ENCODE measurements at places on chromosomes 3 and 15.

DNA sequence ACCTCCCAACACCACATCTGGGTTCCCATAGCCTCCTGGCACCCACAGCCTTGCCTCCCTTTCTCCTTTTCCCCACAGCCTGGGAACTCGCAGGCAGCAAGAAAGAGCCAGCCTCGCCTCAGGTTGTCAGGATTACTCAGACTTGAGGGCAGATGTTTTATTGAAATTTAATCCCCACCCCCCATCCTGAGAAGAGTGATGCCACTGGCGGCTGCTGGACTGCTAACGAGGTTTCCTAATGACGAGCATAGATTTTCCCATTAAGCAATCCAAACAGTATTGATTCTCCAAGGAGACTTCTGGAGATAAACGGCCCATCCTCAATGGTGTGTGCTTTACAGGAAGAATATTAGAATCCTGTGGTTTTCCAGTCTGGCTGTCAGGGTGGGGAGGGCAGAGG is 13.7 kb downstream of the SHF start:
- DNase-seq, result no peak

DNA sequence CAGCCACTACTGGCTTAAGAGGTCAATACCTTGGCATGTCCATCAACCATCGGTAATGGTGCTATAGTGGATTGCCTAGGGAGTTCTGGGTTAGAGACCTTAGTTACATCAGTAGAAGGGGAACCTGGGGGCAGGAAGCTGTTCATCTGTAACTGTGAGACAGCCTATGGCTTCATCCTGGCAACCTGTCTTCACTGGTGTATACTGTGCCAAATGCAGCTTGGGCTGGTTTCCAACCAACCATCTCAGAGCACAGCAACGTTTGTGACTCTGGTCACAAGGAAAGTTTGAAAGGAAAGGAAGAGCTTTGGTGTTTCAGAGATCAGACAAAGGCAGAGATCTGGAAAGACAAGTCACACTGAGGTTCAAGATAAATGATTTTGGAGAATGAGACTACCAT is 93.8 kb downstream of the TJP1 start:
- DNase-seq, result no peak

- DNase-seq, result no peak
These were observed 62.1 kb downstream of the NCEH1 start for GRCh38 chr3:172648747-172649146.

DNA sequence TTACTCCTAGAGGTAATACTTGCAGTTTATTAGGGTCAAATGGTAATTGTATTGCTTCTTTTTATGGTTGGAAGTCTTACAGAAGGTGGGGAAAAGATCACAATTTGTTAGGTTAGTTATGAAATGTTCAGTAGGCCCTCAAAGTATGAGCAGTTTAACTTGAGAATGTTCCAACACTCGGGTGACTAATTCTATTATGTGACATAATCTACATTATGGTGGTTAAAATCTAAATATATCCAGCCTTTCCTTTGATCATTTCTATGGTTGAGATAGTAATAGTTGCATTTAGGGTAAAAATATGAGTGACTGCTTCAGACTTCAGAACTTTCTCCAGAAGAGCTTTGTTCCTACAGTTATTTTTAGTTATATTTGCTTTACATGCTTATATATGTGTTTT is 19.6 kb upstream of the FBXO22 start:
- no peak for DNase-seq

GRCh38 chr15:90860450-90860849 is 7.9 kb upstream of the FURIN start:
- DNase-seq, result no peak

DNA sequence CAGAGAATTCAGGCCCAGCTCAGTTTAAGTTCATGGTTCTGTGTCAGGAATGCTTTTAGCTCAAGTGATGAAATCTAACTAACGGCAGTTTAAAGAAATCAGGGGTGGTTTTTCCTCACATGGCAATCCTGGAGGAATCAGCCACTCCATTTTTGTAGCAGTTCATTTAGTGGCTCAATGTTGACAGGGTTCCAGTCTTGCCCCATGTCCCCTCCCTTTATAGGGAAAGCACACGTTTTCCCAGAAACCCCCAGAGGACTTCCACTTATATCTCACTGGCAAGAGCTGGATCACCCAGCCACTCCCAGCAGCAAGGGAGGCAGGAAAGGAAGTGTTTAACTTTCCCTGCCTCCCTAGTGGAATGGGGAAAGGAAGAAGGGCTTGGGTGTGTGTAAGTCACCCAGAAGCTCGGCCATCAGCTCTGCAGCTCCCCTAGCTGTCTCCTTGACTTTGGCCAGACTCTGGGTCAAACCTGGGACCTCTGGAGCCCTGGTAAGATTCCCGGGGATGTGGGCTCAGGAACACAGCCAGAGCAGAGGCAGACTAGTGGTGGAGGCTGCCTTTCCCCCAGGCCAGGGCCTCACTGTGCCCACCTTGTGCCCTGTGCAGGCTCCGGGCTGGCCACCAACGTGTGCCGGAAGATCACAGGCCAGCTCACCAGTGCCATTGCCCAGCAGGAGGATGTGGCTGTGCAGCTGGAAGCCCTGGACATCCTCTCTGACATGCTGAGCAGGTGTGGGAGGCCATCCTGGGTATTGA is 11.3 kb downstream of the CAND2 start:
- no peak for DNase-seq

- DNase-seq, result no peak
These were observed 9.9 kb upstream of the SH3BP5 start for GRCh38 chr3:15342246-15342645.

- DNase-seq, result no peak
These were observed 274.4 kb downstream of the TLE3 start for GRCh38 chr15:69823223-69823907.

- no peak for DNase-seq
These were observed 66.6 kb upstream of the PAQR5 start for GRCh38 chr15:69232144-69232543.

GRCh38 chr15:79257454-79257853 is 25.1 kb upstream of the ANKRD34C start:
- DNase-seq, result no peak

- no peak for DNase-seq
These were observed 22.5 kb downstream of the PLCL2 start for GRCh38 chr3:16907243-16907642.

DNA sequence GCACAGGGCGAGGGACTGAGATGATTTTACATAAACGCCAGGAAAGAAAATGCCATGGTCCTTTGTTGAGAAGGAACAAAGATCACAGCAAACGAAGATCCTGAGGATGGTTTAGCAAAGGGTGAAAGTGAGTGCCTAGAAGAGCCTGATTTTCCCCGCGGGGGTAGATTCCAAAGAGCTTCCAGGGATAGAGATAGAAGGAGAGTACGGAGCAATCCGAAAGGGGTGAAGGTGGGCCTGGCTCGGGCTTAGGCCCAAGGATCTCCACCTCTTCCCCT is 977 bp downstream of the CDC25A start:
- DNase-seq, result no peak

DNA sequence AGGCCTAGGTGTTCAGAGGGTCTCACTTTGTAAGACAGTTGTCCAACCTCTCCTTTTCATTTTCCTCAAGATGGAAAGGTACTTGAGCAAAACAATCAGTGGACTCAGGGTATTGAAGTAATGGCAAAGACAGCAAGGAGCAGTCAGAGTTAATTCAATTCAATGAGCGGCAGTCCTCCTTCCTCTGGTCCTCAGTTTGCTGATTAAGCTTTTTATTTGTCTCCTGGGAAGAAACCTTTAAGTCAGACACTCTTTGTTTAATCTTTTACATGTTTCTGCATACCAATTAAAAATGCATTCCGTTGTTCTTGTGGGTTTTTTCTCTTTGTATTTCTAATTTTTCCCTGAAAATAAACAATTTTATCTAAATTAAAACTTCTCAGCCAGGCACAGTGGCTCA is 18.9 kb upstream of the ALDH1L1 start:
- DNase-seq, result no peak

DNA sequence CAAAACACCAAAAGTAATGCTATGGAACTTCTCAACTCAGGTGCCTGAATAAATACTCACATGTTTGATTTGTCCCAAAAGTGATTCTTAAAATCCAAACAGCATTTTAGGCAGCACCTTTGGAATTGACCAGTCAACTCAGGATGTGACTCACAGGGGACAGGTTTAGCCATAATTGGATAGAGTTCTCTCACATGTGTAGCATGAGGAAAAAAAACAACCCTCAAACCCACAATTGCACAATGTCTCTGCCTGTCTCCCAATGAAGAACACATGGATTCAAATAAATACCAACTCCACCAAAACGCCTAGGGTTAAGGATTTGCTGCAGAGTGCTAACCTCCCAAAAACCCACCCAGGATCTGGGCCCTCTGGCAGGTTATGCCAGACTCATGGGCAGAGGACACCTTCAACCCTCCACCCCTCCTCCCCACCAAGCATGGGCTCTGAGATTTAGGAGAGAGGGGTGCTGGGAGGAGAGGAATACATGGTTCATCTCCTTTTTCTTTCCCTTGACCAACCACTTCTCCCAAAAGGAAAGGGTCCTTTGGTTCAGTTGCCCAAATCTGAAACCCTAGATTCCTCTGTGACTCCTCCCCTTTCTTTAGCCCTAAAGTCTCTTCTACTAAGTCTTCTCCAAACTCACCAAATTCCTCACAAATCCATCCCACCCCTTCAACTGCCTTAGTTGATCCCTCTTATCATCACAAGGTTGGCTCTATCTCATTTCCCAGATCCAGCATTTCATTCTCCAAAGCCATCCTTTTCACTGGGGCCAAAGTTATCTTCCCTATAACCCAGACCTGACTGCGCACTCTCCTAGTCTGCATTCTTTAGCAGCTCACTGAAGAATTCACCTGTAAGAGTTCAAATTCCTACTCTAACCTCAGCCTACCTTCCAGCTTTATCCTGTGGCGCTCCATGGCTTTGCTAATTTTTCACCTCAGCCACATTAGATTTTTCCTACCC is 7.7 kb downstream of the RYK start:
- no peak for DNase-seq

- DNase-seq, result no peak
These were observed 7.6 kb downstream of the RAB6B start for GRCh38 chr3:133887803-133888703.

- no peak for DNase-seq
These were observed 679.8 kb upstream of the LMCD1 start for GRCh38 chr3:7821858-7822257.

- DNase-seq, result no peak
These were observed 129.5 kb downstream of the THRB start for GRCh38 chr3:24365168-24365567.

- no peak for DNase-seq
These were observed 109.4 kb upstream of the ATP11B start for GRCh38 chr3:182683858-182684257.

DNA sequence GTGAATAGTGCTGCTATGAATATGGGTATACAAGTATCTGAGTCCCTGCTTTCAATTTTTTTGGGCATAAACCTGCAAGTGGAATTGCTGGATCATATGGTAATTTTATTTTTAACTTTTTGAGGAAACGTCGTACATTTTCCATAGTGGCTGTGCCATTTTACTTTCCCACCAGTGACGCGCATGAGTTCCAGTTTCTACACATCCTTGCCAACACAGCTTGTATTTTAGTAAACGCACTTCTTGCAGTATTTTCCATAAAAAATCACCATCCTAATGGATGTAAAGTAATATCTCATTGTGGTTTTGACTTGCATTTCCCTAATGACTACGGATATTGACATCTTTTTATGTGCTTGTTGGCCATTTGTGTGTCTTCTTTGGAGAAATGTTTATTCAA is 105.0 kb downstream of the NFKBIZ start:
- no peak for DNase-seq

- DNase-seq, result no peak
These were observed 135.7 kb upstream of the RAD18 start for GRCh38 chr3:9098716-9099675.

GRCh38 chr15:40595773-40596172 is 1.7 kb downstream of the KNL1 start:
- DNase-seq, result no peak

- DNase-seq, result no peak
These were observed 21.9 kb downstream of the IDH2 start for GRCh38 chr15:90080458-90080755.

DNA sequence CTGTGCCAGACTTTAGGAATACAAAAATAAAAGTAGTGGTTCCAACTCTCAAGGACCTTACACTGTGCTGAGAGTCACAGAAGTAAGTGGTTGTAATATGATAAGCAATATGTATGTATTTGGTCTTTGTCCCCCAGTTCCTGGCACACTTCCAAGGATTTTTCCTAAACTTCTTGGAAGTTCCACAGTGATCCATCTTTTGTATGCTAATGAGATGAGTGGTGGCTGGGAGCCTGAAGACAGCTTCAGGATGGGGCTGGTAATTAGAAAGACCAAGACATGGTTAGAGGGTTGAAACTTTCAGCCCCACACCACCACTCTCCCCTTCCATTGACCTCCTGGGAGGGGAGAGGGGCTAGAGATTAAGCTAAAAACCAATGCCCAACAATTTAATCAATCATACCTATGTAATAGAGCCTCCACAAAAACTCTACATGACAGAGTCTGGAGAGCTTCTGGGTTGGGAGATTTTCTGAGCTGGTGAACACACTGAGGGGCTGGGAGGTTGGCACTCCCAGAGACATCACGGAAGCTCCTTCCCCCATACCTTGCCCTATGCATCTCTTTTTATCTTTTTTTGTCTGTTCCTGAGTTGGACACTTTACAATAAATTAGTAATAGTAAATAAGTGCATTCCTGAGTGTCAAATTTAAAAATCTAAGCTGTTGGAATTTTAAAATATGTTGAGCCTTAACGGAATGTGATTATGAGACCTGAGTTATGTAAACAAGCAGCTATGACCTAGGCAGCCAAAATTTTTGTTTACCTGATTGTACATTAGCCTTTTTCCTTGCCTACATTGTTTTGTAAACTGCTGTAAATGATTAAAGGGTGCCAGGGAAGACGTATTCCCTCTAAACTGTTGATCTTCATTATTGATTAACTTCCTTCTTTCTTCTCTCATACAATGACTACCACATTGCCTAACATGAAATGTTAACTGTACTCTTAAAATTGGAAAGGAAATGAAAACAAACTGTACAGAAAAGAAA is 24.3 kb downstream of the CD200R1L start:
- no peak for DNase-seq

- DNase-seq, result peak; percentile 39
These were observed 34.8 kb downstream of the COMMD2 start for GRCh38 chr3:149717391-149718056.

GRCh38 chr3:20589275-20589674 is 403.3 kb upstream of the SGO1 start:
- DNase-seq, result no peak

DNA sequence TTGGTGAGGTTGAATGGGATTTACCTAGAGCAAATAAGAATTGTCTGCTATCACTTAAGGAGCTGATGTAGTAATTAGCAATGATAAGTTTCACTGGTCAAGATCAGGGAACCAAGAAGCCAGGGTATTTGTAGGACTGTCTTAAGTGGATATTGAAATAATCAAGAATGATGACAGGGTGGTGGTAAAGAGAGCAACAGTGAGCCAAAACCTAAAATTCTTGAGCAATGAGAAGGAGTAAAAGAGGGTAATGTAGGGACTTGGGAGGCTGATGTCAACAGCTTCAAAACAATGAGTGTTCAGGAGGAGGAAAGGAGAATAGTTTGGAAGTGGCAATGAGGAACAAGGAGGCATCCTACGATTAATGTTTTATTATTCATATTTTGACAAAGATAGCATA is 31.5 kb upstream of the SLC2A2 start:
- DNase-seq, result no peak

GRCh38 chr3:85821130-85821756 is 862.5 kb downstream of the CADM2 start:
- peak; percentile 17 for DNase-seq

- no peak for DNase-seq
These were observed 533 bp downstream of the ARF4 start for GRCh38 chr3:57596495-57597126.

GRCh38 chr15:52246686-52247431 is 48.7 kb downstream of the MYO5C start:
- no peak for DNase-seq

GRCh38 chr3:40192628-40193027 is 116.9 kb upstream of the EIF1B start:
- no peak for DNase-seq

Measured in NCI-H524 treated with DMSO at 0.1 percent for 48 hours (cell line).